ENCODE measurements at places on chromosomes 6 and 20.

GRCh38 chr6:54737247-54737646 is 109.3 kb upstream of the FAM83B start:
- no peak for DNase-seq

DNA sequence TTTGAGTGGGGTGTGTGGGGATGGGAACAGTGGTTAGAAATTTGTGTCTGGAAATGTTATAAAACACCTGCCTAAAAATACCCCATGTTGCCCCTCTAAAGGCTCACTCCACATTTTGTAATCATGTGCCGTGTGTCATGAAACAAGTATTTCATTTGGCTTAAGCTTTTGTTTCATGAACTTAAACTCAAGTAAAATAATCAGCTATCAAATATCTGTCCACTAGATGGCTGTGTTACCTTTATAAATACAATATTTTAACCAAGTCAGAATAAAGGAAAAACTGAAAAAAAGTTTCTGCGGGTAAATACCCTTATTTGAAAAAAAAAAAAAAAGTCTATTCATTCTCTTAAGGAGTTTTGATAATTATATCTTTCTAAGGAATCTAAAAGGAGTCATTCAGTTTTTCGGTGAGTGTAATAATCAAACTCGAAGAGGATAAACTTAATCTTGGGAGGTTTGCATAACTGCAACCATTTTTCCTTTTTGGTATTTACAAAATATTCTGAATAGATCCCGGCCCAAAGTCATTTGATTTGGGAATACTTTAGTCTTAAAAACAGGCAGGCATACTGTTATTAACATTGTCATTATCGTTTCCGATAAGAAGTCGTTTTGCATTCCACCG is 29.9 kb upstream of the MTRF1L start:
- DNase-seq = no peak

GRCh38 chr6:91704531-91704930 is 1117.7 kb upstream of the MAP3K7 start:
- no peak for DNase-seq

GRCh38 chr6:163985040-163985439 is 570.5 kb downstream of the QKI start:
- DNase-seq = no peak

DNA sequence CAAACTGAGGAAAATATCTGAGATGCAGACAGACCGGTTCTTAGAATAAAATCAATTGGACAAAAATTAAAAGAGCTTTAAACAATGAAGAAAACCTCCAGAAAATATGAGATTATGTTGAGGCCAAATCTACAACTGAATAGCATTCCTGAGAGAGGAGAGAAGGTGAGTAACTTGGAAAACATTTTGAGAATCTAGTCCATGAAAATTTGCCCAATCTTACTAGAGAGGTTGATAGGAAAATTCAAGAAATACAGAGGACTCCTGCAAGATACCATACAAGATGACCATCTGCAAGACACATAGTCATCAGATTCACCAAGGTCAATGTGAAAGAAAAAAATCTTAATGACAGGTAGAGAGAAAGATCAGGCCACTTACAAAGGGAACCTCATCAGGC is 437.7 kb upstream of the ADGRB3 start:
- DNase-seq = no peak

DNA sequence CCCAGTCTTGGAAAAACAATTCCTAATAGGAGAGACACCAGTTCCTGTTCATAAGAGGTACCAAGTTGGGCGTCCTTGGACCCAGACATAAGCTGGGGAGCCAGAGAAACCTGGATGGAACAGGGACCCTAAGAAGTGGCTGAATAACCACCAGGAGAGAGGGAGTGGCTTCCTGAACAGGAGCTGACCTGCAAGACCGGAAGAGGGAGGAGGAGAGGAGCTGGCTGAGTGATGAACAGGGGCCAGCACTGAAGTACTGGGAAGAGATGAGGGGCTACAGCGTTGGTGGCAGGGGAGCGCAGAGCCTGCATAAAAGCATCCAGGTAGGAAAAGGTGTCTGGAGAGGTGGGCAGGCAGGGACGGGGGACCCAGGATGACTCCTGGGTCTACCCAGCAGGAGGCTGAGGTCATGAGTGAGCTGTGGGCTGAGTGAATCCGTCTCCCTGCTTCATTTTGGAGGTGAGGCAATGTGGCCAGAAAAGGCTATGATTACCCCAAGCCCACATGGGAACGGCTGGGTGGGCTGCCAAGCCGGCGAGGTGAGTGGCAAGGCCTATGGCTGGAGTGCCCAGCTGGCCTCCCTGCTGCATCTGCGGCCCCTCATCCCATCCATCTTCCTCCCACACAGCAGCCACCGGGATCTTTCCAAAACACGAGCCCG is 34.4 kb upstream of the ZFAND3 start:
- DNase-seq = no peak

DNA sequence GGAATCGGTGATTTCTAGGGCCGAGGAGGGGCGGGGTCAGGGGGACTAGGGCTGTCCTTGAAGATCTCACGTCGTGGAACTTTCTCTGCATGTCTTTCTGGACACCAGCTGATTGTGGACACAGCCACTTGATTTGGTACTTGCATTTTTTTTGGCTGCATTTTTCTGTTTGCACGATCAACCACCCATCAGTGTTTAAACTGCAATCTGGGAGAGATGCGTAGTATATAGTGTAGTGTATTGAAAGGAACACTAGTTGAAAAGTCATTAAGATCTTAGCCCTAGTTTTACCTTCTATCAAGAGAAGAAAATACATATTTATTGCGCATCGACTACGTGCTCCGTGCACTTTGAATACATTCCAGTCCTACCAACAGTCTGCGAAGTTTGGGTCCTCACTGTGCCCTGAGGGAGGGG is 657 bp downstream of the NT5DC1 start:
- no peak for DNase-seq

DNA sequence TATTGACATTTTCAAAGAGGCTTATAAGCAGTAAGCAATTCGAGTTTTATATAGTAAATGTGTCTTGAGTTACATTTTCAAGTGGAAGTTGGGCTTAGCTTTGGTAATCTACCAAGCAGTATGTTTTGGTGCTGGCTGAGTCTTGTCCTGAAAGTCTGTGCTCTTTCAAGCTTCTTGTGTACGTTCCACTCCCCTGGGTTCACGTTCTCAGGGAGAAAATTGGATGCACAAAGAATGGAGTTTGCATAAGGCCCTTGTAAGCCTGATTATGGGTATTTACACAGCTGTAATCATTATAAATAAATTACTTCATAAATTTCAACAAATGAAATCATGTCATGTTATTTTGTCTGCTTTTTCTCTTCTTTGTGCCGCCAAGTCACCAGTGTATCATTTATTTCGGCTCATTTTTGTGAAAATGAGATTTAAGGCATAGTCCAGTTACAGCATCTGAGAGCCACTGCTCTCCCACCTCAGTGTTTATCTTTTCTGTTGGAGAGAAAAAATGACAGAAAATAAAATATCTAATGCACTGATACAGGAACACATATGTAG is 262.5 kb downstream of the BTBD3 start:
- no peak for DNase-seq

GRCh38 chr20:33840759-33841435 is 29.7 kb downstream of the CHMP4B start:
- DNase-seq = no peak

- no peak for DNase-seq
These were observed 128.9 kb downstream of the ELOVL4 start for GRCh38 chr6:79818471-79818870.

- DNase-seq = no peak
These were observed 77.0 kb downstream of the JPH2 start for GRCh38 chr20:44109951-44110361.

GRCh38 chr6:124795643-124796463 is 166.4 kb upstream of the RNF217 start:
- no peak for DNase-seq

- DNase-seq = no peak
These were observed 31.8 kb upstream of the APCDD1L start for GRCh38 chr20:58546756-58547622.

- no peak for DNase-seq
These were observed 4.9 kb downstream of the XPO5 start for GRCh38 chr6:43570876-43571441.

- no peak for DNase-seq
These were observed 24.6 kb downstream of the SLCO4A1 start for GRCh38 chr20:62666736-62667529.

DNA sequence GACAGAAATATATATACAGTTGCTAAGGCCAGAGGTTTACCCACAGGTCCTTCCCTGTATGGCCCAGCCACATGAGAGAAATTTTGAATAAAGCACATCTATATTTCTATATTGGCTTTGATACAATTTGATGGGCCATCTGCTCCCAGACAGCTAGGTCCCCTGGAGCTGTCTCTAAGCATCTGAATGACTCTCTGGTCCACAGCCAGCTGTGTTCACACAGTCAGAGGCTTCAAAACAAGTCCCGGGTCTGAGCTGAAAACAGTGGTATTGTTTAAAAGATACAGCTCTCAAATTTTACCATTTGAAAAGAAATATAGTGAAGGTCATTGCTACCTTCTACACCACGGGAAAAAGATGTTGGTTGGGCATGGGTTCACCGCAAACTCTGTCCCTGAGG is 161.1 kb downstream of the SLC35B3 start:
- DNase-seq = no peak

DNA sequence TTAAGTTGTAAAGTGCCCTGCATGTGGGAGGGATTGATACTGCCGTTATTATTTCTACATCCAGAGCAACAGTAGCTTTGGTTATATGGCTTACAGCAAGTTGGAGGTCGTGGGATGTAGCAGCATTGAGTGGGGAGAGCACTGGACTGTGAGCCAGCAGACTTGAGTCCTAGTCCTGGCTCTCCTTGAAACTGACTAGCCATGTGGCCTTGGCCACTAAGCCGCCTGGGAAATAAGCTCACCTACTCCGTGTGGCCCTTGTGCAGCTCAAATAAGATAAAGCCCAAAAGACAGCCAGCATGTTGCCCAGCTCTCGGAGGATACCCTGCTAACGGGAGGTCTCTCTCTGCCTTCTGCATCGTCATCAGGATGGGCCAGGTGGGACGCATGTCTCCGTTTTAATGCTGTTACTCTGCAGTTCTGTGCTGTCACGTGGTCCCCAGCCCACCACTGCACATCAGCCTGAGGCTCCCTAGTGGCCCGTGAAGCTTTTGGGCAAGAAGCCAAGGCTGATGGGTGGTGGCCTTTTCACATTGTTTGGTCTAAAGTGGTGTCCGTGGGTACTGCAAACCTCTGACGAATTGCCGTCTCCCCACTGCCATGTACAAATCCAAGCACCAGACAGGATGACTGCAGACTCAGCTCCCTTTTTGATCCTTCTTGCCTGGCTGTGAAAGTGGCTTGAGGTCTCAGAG is 7.9 kb downstream of the EPB41L1 start:
- DNase-seq = no peak

GRCh38 chr6:22028403-22029090 is 268.3 kb downstream of the PRL start:
- DNase-seq = no peak

- DNase-seq = no peak
These were observed 520.7 kb downstream of the QKI start for GRCh38 chr6:163935158-163935762.

GRCh38 chr6:107447663-107448216 is 11.6 kb downstream of the PDSS2 start:
- no peak for DNase-seq

GRCh38 chr6:11353921-11354389 is 121.5 kb upstream of the NEDD9 start:
- DNase-seq = no peak

DNA sequence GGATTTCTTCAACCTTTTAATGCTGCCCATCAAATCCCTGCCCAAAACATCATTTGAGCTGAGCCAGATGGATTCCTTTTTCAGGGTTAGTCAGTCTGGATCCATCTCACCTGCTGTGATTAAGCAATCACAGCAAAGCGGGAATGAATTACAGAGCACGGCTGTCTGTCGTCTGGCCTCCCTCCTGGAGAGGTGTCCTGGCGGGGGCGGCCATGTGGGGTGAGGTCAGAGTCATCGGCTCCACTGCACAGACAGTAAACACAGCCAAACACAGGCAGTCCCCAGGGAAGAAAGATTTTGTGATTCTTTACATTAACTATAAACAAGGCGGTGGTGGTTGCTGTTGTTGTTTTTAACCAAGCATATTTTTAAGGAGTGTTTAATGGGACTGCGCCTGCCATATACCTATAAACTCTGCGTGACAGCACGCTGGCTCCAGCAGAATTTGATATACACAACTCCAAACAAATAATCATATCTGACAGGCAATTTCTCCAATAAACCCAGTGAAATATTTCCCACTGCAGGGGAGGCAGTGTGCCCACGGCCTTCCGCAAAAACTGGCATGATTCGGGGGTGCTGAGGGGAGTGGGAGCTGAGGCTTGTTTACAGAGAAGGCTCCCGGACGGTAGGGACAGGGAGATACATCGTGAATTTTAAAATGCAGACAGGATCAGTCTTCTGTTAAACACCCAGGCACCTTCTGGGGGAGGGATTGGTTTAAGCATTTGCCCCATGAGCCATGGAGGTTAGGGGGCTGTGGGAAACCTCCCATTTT is 232.0 kb upstream of the PMEPA1 start:
- DNase-seq = no peak

GRCh38 chr6:129175066-129175465 is 292.1 kb downstream of the LAMA2 start:
- no peak for DNase-seq

- no peak for DNase-seq
These were observed 15.6 kb downstream of the TMEM30A start for GRCh38 chr6:75268988-75269354.

DNA sequence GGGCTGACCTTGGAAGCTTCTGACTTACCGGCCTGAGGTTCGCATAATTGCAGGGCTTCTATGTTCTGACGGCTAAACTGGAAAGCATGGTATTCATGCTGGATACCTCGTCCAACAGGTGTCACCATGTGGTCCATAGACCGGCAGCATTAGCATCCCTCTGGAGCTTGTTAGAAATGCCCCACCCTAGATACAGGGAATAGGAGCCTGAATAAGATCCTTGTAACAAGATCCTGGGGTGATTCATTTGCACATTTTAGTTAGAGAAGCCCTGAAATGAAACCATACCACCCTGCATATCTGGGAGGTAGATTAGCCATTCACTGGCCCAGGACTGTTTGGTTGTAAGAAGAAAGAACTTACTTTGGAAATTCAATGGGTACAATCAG is 77.7 kb downstream of the TMEM170B start:
- DNase-seq = no peak

DNA sequence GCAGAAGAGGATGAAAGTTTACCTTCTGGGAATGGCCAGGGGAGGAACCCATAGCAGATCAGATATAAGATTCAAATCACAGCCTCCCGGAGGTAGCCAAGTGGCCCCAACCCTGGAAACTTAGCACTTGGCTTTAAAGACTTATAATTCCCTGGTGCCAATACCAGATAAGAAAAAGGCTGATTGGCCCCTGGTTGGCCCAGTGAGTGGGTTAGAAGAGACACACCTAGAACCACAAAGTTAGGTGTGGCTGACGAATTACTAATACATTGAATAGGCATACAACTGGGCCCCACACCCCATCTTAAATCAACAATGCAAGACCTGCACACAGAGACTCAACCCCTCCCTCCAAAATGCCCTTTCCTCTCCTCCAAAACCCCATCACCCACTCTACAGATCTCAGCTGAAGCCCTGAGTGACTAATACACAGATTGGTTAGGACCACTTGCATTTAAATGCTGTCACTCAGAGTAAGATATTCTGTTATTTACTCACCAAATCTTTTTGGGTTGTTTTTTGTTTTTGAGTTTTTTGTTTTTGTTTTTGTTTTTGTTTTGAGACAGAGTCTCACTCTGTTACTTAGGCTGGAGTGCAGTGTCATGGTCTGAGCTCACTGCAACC is 315.4 kb upstream of the JARID2 start:
- no peak for DNase-seq

GRCh38 chr20:20195021-20195705 is 142.8 kb downstream of the CFAP61 start:
- no peak for DNase-seq

All from activated naive CD4-positive, alpha-beta T cell (primary cell).